ENCODE measurements at places on chromosomes 12 and 14. TPM values are rescaled to one million over a fixed set of nuclear protein-coding genes. Genes with fewer than 3 reads are reported as not detected.

The PCBP2 gene
- total RNA-seq, result 300 TPM

The TMEM179 gene
- 0.72 TPM for total RNA-seq

The RNASE4 gene
- 21.0 TPM for total RNA-seq

The GPHN gene
- total RNA-seq, result 26.7 TPM

The FOXN4 gene
- not detected for total RNA-seq

The SRGAP1 gene
- total RNA-seq, result 6.1 TPM

The PUS7L gene
- 25.8 TPM for total RNA-seq

The KRT75 gene
- total RNA-seq, result 0.21 TPM

The OTX2 gene
- total RNA-seq, result 0.10 TPM

The LAG3 gene
- total RNA-seq, result not detected

The KRT3 gene
- not detected for total RNA-seq

The TROAP gene
- total RNA-seq, result 7.7 TPM

The SLCO1B1 gene
- not detected for total RNA-seq

The ANKRD13A gene
- 46.5 TPM for total RNA-seq

The B4GALNT3 gene
- 14.0 TPM for total RNA-seq

The HOXC4 gene
- 0.21 TPM for total RNA-seq

The PKP2 gene
- 8.8 TPM for total RNA-seq

The OR4K1 gene
- total RNA-seq, result not detected

The USP44 gene
- total RNA-seq, result 0.31 TPM

The RFLNA gene
- 5.8 TPM for total RNA-seq

The NACA gene
- total RNA-seq, result 759 TPM

The NPAS3 gene
- 4.4 TPM for total RNA-seq

The PZP gene
- not detected for total RNA-seq

The ENO2 gene
- total RNA-seq, result 5.5 TPM

The TDRD9 gene
- 1.0 TPM for total RNA-seq

The RNASE7 gene
- total RNA-seq, result 1.2 TPM

The MORN3 gene
- total RNA-seq, result 0.41 TPM

The SERPINA3 gene
- 1.5 TPM for total RNA-seq

The PLEKHD1 gene
- total RNA-seq, result 0.21 TPM

The TTC7B gene
- 23.9 TPM for total RNA-seq

The SMARCD1 gene
- 43.8 TPM for total RNA-seq

The GARIN6 gene
- total RNA-seq, result not detected

The ART4 gene
- total RNA-seq, result 0.10 TPM

The RASSF8 gene
- total RNA-seq, result 51.0 TPM

The GALNT6 gene
- 14.4 TPM for total RNA-seq

The RACGAP1 gene
- 31.8 TPM for total RNA-seq

The ACSS3 gene
- 11.1 TPM for total RNA-seq

The CEP170B gene
- total RNA-seq, result 5.7 TPM

The GPD1 gene
- total RNA-seq, result 222 TPM

The BRAP gene
- 20.5 TPM for total RNA-seq

The SDR9C7 gene
- total RNA-seq, result 0.51 TPM

The ADAMTS20 gene
- 0.21 TPM for total RNA-seq

The NTN4 gene
- 47.9 TPM for total RNA-seq

The WNT1 gene
- total RNA-seq, result not detected

The KLHL33 gene
- total RNA-seq, result 1.9 TPM

The RAD9B gene
- total RNA-seq, result 5.3 TPM

The SETD1B gene
- total RNA-seq, result 5.5 TPM

The TAS2R13 gene
- 3.2 TPM for total RNA-seq

The SVOP gene
- total RNA-seq, result 0.31 TPM

The PFDN5 gene
- 300 TPM for total RNA-seq

The ETNK1 gene
- 47.9 TPM for total RNA-seq

The RDH16 gene
- total RNA-seq, result 1.3 TPM

The IAPP gene
- not detected for total RNA-seq

The SDS gene
- not detected for total RNA-seq

The RD3L gene
- total RNA-seq, result not detected

The IL31 gene
- total RNA-seq, result not detected

The PPFIA2 gene
- total RNA-seq, result 3.1 TPM

The NINJ2 gene
- total RNA-seq, result not detected

The GLS2 gene
- 0.21 TPM for total RNA-seq

All from tongue (tissue), 3 donors.